ENCODE measurements at places on chromosomes 16 and 17.
A peak's percentile ranks its signal among the peaks of the same experiment; 100 is the strongest.

DNA sequence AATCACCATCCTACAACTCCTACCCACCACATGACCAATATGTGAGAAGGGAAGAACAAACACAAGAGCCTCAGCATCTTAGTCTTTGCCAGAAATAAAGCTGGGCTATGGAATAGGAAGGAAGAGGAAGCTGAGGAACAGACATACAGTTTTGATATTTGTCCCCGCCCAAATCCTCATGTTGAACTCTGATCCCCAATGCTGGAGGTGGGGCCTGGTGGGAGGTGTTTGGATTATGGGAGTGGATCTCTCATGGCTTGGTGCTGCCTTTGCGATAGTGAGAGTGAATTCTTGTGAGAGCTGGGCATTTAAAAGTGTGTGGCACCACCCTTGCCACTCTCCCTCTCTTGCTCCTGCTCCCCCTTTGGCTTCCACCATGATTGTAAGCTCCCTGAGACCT, 52.4 kb upstream of the NLK start:
- no peak for DNase-seq

GRCh38 chr16:8376430-8376829, 213.9 kb downstream of the TMEM114 start:
- DNase-seq = no peak

- DNase-seq = no peak
Measured at GRCh38 chr17:29326023-29326813, 32.3 kb upstream of the NUFIP2 start.

GRCh38 chr16:10126686-10127085, 55.5 kb downstream of the GRIN2A start:
- DNase-seq = no peak

- peak; percentile 38 for DNase-seq
Measured at GRCh38 chr16:69424935-69425784, 741 bp downstream of the CYB5B start.

- no peak for DNase-seq
Measured at GRCh38 chr17:63289931-63290330, 156.2 kb downstream of the CYB561 start.

DNA sequence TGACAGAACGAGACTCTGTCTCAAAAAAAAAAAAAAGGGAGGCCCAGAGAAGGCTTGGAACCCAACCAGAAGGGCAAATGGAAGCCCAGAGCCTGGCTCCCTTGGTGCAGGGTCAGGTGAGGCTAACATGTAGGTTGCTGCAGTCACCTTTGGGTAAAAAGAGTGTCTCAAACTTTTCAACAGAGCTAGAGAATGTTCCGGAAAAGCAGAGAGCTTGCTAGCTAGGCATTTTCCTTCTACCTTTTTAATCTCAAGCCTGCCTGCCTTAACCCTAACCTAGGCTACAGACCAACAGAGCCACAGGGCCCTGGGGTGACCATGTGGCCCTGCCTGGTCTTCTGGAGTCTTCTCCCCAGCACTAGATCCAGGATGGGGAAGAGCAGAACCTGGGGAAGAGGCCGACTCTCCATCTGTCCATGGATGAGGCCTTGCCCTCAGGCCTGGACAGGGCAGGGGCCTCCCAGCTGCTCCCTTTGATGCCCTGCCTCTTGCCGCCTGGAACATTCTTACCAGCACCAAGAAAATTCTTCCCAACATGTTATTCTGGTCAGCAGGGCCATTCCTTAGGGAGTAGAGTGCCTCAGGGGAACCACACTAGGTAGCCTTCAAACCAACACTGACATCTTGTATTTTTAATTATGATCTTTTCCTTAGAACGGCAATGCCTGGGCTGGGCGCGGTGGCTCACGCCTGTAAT, 30.1 kb downstream of the SLC43A2 start:
- DNase-seq = no peak

GRCh38 chr16:81483064-81483969, 38.7 kb downstream of the CMIP start:
- no peak for DNase-seq
